Fibroblast of villous mesenchyme (primary cell): ENCODE measurements at places on chromosomes 4 and X. TPM values are rescaled to one million over a fixed set of nuclear protein-coding genes. Genes with fewer than 3 reads are reported as not detected.

GRCh38 chrX:24643116-24643515 lies 4.0 kb downstream of the PCYT1B start:
- peak; percentile 15 for DNase-seq

- DNase-seq: no peak
Measured at GRCh38 chr4:83029688-83030087, 5.3 kb upstream of the COPS4 start.

GRCh38 chr4:94341481-94342370 lies 910 bp downstream of the HPGDS start:
- peak; percentile 10 for DNase-seq

DNA sequence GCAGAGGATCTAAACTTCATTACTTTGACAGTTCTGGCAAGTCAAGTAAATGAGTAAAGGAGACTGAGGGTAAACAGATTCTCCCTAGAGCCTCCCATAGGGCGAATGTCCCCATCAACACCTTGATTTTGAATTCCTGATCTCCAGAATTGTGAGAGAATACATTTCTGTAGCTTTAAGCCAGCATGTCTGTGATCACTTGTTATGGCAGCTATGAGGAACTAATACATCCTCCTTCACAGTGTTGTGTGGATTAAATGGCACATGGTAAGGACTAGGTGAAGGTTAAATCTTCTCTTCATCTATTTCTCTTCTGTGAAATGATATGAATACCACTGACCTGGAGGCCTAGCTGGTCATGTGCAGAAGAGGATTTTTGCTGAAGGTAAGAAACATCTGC lies 137.3 kb downstream of the CPEB2 start:
- no peak for DNase-seq

- DNase-seq: peak; percentile 95
Measured at GRCh38 chr4:156962528-156962974, 9.0 kb downstream of the PDGFC start.

- DNase-seq: no peak
Measured at GRCh38 chr4:93710847-93711430, 117.6 kb upstream of the ATOH1 start.

DNA sequence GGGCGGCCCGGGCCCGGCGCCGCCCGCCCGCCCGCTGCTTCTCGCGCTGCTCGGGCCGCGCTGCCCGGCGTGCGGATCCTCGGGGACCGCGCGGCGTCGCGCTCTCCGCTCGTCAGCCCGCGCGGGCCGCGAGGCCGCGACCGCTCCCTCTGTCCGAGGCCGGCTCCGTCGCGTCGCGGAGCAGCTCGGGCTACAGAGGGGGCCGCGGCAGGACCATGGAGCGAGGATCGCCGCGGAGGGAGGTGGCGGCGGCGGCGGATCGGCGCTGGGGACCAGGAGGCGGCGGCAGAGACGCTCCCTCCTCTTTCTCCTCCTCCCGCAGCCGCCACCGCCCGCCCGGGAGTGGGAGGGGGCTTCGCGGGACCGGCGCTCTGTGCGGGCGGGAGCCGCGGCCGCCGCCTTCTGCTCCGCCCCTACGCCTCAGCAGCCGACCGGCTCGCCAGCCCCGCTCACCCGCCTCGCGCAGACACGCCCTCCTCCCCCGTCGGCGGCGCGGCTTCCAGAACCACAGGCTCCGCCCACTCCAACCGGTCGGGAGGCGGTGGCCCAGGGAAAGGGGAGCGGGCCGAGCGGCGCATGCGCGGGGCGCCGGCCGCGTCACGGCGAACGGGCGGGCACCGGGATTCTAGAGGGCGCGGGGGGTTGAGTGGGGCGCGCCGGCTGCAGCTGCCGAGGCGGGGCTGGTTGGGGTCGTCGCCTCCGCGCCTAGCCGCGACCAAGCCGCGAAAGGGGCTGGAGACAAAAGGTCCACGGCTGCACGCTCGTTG lies at the start of gene CASK:
TSS of gene CASK (minus strand) at position 344 of the 767 bp plus-strand sequence. CDS start 566 bp downstream, outside the sequence.
- DNase-seq: peak; percentile 91

DNA sequence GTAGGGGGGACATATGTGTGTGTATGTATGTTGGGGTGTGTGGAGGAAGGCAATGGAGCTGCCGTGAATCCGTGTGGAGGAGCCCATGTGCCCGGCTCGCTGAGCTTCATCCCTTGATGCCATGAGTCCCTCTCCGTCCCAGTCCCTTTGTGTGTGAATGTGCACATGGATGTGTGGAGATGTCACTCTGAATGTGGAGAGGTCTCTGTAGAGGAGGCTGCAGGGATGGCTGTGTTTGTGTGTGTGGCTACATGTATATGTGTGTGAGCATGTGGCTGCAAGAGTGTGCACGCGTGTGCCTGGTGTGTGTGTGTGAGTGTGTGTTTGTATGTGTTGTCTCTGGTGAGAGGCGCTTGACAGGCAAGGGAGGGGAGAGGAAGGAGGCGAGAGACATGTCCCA lies 1.3 kb downstream of the DLG3 start:
- DNase-seq: no peak

- no peak for DNase-seq
Measured at GRCh38 chr4:5968246-5968645, 50.0 kb downstream of the C4orf50 start.

DNA sequence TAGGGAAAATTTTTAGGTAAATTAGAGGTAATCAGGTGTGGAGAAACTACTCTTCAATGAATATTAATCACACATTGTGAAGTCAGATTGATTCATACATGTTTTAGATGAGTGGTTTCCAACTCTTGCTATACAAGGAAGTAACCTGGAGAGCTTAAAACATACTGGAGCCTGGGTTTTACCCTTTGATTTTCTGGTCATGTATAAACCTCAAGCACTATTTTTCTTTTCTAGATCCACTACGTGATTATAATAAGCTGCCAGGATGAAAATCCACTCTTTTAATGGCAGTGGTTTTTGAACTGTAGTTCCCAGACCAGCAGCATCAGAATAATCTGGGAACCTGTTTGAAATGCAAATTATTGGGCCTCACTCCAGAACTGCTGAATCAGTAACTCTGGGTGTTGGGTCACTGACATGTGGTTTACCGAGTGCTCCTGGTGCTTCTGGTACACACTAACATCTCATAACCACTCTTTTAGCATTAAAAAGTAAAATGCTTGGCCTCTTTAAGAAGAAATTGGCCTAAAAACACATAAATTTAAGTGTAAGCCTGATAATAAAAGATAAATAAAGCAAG lies 63.4 kb downstream of the DCAF12L1 start:
- no peak for DNase-seq

- DNase-seq: peak; percentile 30
Measured at GRCh38 chrX:19535476-19535875, 20.2 kb upstream of the MAP3K15 start.

GRCh38 chr4:74335341-74336021 lies 27.2 kb downstream of the EPGN start:
- no peak for DNase-seq

DNA sequence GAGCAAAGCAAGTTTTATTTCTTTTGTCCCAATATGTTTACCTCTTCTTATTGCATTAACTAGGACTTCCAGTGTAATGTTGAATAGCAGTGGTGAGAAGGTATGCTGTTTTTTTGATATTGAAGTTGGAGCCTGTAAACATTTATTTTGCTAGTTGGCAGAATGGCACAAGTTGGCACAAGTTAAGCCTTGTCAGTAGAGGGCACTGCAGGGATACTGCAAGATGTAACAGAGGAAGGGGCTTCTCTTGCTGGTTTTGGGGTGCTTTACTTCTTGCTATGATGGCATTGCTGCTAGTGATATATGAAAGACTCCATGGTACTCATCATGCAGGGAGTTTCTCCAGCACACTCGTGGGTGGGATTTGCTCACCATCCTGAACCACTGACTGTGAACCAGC lies 327.3 kb upstream of the ARX start:
- no peak for DNase-seq

- peak; percentile 99 for DNase-seq
Measured at GRCh38 chr4:128349921-128350320, 62.3 kb upstream of the PGRMC2 start.

DNA sequence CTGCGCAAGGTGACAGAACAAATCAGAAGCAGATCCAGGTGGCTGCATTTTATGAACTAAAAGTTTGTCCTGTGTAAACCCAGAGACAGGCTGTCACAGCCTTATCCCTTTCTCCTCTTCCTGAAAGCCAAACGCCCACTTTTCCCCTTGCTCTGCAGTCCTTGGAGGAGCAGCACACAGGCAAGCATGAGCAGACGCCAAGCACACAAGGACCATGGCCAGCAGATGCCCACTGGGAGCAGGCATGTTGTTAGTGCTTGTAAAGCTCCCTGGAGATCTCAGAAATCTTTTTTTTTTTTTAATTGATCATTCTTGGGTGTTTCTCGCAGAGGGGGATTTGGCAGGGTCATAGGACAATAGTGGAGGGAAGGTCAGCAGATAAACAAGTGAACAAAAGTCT lies 11.5 kb upstream of the HOPX start:
- no peak for DNase-seq

GRCh38 chrX:118593407-118593806 lies 97.8 kb downstream of the DOCK11 start:
- DNase-seq: no peak

DNA sequence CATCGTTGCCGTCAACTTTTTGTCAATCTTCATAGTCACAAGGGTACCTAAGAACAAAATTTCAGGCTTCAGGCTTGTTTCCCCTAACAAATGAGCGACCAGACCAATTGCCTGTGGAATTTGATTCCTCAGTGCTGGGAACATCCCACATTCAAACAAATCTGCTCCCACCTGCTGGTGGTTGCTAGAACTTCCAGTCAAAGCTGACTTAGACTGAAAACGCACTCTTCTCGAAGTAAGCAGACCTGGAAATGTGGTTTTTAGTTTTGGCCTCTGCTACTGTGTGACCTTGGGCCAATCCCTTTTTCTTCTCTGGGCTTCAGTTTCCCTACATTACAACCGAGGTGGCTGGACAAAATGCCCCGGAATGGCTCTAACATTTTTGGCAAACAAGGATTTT lies 1.8 kb upstream of the GABRQ start:
- DNase-seq: peak; percentile 55

DNA sequence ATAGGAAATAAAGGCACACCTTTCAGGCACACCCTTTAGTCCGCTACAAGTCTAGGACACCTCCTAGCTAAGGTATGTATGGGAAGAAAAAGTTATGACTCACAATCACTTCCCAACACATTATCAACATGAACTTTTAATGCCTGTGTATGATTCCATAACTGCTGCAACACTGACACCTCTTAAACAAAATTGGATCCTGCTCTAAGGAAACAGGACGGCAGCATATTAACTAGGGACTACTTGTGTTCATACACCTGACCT lies 2.4 kb upstream of the PPP3CA start:
- DNase-seq: no peak

- DNase-seq: peak; percentile 78
Measured at GRCh38 chr4:56505269-56506130, at the start of gene ARL9. ARL9 (plus strand) TSS chr4:56505791; CDS start chr4:56505863, 72 bp downstream.

- DNase-seq: no peak
Measured at GRCh38 chrX:101744085-101744484, 84.4 kb upstream of the ARMCX2 start.

GRCh38 chr4:95283320-95283719 lies 265.5 kb downstream of the UNC5C start:
- peak; percentile 59 for DNase-seq

DNA sequence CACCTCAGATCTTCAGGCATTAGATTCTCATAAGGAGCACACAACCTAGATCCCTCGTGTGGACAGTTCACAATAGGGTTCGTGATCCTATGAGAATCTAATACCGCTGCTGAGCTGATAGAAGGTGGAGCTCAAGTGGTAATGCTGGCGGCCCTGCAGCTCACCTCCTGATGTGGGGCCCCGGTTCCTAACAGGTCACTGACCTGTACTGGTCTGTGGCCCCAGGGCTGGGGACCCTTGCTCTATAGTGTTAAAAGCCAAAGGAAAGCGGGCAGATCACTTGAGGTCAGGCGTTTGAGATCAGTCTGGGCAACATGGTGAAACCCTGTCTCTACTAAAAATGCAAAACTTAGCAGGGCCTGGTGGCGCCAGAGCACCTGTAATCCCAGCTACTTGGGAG lies 1047.0 kb upstream of the FTHL17 start:
- no peak for DNase-seq

NKAP gene
- total RNA-seq: 3.9 and 4.8 TPM in 2 replicates

PDCL2 gene
- not detected in 2 replicates for total RNA-seq

PPARGC1A gene
- total RNA-seq: 0.32 and 0.86 TPM in 2 replicates

NAP1L2 gene
- total RNA-seq: under 0.01 TPM in 2 replicates

RASSF6 gene
- total RNA-seq: not detected in 2 replicates

FAM120C gene
- total RNA-seq: 7.7 and 8.6 TPM in 2 replicates

UGT2B15 gene
- not detected in 2 replicates for total RNA-seq

HS3ST1 gene
- not detected in 2 replicates for total RNA-seq

TEX11 gene
- not detected in 2 replicates for total RNA-seq

AREG gene
- under 0.01 TPM in 1 of 2 replicates, not detected in the other for total RNA-seq

NOX1 gene
- under 0.01 TPM in 1 of 2 replicates, not detected in the other for total RNA-seq

LUZP4 gene
- not detected in 2 replicates for total RNA-seq
